Kidney epithelial cell (primary cell): ENCODE measurements at places on chromosomes 3 and 15. TPM values are rescaled to one million over a fixed set of nuclear protein-coding genes. Genes with fewer than 3 reads are reported as not detected.

- no peak for DNase-seq
Measured at GRCh38 chr3:73493543-73494308, 131.0 kb downstream of the PDZRN3 start.

DNA sequence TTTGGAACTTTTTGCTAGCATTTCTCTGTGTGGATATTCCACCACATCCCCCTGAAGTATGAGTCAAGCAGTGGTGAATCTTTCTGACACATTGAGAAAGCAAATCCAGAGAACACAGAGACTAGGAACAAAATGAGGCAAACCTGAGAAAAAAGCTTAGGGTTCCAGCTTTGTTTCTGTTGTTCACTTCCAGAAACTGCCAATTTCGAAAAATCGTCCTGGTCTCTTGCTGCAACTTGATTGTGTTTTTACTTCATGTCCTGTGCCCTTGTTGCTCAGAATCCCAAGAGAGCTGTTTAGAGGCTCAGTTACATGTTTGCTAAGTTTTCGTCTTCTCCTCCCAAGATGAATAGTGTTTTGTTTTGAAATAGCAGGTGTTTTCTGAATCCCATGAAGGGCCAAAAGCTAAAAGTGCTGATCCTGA lies 13.7 kb downstream of the MAP2K1 start:
- no peak for DNase-seq

DNA sequence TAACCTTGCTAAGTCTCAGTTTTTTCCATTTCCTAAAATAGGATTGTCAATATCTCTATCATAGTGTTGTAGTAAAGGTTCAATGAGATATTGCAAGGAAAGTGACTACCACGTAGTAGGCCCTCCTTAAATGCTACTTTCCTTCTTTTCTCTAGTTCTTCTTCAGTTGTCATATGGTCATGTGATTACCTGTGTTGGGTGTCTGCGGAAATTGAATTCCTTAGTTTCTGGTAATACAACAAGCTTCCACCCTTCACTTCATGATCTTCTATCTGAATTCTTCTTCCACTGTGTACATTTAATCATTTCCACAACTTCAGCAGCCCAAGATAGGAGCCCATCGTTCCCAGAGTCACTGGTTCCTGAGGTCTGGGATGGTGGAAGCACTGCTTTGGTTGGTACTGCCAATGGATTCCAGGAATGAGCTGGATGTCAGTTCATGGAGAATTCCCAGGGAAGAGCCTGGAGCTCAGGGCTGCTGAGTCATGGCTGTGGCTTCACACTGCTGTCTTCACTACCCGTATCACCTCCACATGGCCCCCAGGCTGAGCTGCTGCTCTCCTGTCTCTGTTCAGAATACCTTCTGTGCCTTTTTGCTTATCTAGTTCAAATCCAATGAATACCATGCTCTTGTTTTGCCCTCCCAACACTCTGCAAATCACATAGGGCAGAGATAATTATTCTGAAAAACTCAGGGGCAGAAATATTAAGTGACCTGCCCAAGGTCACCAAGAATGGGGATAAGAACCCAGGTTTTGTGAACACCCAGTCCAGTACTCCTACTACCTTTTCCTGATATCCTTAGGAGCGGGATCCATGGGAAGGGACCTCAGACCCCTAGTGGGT lies 98.6 kb downstream of the RPL39L start:
- DNase-seq: no peak

- DNase-seq: no peak
Measured at GRCh38 chr3:170171563-170171962, 10.0 kb downstream of the PHC3 start.

DNA sequence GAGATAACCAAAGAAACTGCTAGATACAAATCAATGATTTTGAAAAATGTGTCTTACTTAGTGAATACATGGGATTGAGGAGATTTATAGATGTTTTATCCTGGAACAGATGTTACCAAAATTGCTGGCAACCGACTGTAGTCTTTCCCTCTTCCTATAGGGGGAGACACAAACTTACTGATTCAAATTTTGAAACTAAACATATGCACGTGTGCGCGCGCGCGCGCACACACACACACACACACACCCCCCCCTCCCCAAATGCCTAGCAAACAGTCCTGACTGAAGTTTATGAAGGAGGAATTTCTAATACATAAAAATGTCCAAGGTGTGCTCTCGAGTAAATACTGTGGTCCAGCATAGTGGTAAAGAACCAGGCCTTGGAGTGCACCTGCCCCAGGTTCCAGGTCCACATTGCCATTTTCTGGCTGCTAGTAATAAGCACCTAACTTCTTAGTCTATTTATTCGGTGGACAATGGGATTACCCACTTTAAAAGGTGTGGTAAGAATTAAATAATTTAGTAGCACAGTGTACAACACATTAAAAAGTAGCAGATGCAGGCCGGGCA lies 18.5 kb upstream of the C3orf62 start:
- DNase-seq: no peak

GRCh38 chr15:67406257-67406861 lies 114.6 kb upstream of the C15orf61 start:
- no peak for DNase-seq

DNA sequence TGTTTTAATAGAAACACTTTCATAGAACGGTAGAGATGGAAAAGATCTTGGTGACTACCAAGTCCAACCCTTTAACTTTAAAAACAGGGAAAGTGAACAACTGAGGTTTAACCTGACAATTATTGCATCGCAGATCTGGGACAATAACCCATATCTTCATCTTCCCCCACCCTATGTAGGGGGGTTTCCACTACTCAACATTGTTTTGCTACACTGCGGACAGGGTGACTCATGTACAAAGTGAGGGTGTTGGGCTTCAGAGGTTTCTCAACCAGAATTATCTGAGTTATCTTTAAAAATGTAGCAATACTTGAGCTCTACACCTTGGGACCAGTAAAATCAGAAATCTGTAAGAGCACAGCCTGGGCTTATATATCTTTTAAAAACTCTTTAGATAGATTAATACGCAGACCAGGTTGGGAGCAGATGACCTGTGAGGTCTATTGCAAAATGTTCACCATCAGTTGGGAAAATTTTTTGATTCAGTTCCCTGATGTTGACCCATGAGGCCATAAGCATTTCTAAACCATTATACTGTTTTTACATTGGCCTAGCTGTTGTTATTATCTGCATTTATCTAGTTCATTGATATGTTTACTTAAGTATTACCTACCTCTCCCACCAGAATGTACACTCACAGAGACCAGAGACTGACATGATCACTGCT lies 103.6 kb upstream of the ICE2 start:
- DNase-seq: no peak

DNA sequence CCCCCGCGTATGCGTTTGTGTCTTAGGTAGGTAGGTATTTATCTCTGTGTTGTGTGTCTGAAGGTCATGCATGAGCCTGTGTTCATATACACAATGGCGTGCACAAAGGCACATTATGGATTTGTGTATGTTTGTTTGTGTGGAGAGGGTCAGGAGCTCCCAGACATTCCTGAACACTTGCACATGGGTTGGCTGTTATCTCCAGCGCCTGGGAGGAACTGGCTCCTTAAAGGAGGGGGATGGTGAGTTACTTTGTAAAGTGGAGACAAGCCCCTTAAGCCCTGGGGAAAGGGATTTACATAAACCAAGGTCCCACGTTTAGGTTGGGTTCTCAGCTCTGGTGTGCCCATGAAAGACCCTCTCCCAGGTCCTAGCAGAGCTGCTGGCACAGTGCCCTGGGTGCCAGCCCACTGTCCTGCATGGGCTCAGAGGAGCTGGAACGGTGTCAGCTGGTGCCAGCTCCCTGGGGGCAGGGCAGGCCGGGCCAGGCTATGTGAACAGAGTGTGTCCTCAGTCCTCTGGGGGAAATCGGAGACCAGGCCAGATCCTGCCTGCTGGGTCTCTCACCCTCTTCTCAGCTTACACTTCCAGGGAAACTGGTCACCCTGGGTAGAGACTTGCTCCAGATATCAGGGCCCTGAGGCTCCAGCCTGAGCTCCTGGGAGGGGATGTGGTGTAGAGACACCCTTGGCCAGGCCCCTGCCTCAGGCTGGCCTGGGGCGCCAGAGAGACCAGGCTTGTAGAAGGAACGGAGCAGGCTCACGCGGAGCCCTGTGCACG lies 25.1 kb downstream of the SNX33 start:
- no peak for DNase-seq

- DNase-seq: no peak
Measured at GRCh38 chr3:112333002-112333380, at the start of gene CD200. CD200 (plus strand) TSS chr3:112333156; CDS start chr3:112333213, 57 bp downstream.

DNA sequence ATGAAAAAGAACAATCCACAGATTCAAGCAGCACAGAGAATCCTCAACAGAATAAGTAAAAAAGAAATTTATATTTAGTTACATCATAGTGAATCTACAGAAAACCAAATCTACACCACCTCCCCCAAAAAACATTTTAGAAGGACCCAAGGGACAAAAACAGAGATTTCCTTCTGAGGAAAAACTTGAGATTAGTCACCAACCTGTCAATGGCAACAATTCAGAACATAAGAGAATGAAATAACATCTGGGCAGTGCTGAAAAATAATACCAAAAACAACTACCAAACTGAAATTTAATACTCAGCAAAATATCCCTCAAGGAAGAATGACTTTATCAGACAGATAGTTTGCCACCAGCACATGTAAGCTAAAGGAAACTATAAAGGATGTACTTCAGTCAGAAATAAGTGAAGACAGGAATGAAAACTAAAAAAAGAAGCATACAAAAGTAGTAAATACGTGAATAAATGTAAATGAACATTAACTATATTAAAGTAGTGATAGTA lies 260.7 kb downstream of the ULK4 start:
- no peak for DNase-seq

DNA sequence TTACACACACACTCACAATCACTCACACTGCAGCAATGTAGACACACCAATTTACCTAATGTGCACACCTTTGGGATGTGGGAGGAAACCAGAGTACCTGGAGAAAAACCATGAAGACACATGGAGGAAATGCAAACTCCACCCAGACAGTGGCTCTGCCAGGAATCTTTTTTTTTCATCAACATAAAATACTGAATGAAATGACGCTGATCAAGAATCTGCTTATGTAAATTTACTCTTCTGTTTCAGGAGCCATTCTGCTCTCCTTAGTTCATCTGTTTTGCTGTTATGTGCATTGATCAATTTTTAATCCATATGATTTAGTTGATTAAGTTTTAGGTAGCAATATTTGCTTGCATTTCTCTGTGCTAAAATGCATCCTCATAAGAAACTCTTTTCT lies 414.2 kb upstream of the CCDC54 start:
- no peak for DNase-seq

The GHSR gene
- not detected in 2 replicates for total RNA-seq

The TPRA1 gene
- 92.3 and 95.2 TPM in 2 replicates for total RNA-seq
